ENCODE measurements at places on chromosomes 16 and 17. TPM values are rescaled to one million over a fixed set of nuclear protein-coding genes. Genes with fewer than 3 reads are reported as not detected.
A peak's percentile ranks its signal among the peaks of the same experiment; 100 is the strongest.

GRCh38 chr17:11330006-11330405, 89.0 kb downstream of the SHISA6 start:
- H3K36me3 ChIP-seq = no peaks in the 10 kb centered on the region
- H3K4me3 ChIP-seq = no peak overlapping the region
- H3K27me3 ChIP-seq = no peaks in the 10 kb centered on the region
- no peak overlapping the region for H3K27ac ChIP-seq

C16orf90 gene
- not detected for total RNA-seq

DNA sequence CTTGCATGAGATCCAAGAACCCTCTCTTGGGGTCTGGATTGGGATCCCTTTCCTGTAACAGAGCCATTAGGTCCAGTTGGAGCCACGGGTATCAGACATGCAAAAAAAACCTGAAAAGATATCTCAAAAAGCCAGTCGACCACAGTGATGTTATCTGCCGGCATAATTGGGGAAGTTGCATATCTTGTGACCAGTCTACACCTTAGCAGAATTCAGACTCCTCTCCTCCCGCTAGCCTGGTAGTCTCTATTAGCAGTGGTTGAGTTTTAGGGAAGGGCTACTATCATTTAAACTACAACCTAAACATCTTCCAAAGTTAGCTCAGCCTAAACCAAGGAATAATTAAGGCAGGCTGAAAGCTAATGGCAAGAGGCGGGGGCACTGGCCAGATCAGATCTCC, 16.2 kb upstream of the PSMD7 start:
- no peaks in the 10 kb centered on the region for H3K27me3 ChIP-seq
- H3K27ac ChIP-seq = no peak overlapping the region
- no peak overlapping the region for H3K4me3 ChIP-seq
- no peaks in the 10 kb centered on the region for H3K36me3 ChIP-seq

DNA sequence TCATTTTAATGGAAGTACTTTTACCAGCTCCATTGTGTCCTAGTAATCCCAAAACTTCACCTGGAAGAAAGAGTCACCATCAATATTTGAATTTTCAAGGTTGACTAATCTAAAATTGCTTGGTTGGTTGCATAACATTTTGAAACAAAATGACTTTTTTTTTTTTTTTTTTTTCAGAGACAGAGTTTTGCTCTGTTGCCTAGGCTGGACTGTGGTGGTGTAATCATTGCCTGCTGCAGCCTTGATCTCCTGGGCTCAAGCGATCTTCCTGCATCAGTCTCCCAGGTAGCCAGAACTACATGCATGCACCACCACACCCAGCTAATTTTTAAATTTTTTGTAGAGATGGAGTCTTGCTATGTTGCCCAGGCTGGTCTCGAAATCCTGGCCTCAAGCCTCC, 12.6 kb upstream of the ABCA6 start:
- H3K4me3 ChIP-seq = no peak overlapping the region
- no peaks in the 10 kb centered on the region for H3K4me1 ChIP-seq
- H3K36me3 ChIP-seq = no peaks in the 10 kb centered on the region

MT1A gene
- 1.6 TPM for total RNA-seq

DNA sequence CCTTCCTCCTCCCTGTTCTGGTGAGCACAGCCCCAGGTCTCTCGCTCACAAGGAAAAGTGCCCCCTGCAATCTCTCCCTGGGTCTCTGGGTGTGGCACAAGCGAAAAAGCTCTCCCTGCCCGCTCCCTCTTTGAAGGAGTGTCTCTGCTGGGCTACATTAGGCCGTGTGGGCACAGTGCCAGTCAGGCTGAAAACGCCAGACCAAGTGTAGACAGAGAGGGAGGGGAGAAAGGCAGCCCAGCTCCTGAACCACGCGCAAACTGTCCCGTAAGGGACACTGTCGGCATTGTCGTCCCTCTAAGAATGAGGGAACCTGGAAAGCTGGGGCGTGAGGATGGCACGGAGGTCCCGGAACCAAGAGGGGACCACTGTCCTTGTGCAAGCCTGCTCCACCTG, 3.9 kb downstream of the SMIM5 start:
- no peaks in the 10 kb centered on the region for H3K36me3 ChIP-seq
- H3K27ac ChIP-seq = no peak overlapping the region
- DNase-seq = peak; percentile 57
- H3K27me3 ChIP-seq = no peaks in the 10 kb centered on the region
- H3K4me1 ChIP-seq = peaks cover 14% of the 10 kb centered on the region
- H3K4me3 ChIP-seq = no peak overlapping the region

- no peaks in the 10 kb centered on the region for H3K27me3 ChIP-seq
- DNase-seq = no peak
- no peaks in the 10 kb centered on the region for H3K36me3 ChIP-seq
- no peak overlapping the region for H3K4me3 ChIP-seq
- no peaks in the 10 kb centered on the region for H3K4me1 ChIP-seq
Observed at GRCh38 chr17:68239632-68240366, 8.0 kb upstream of the AMZ2 start.

- H3K36me3 ChIP-seq = no peaks in the 10 kb centered on the region
- H3K4me1 ChIP-seq = peaks cover 8% of the 10 kb centered on the region
- no peak for DNase-seq
- H3K27ac ChIP-seq = no peak overlapping the region
Observed at GRCh38 chr16:977896-978295, 3.7 kb upstream of the SOX8 start.
